Glomerular endothelial cell (primary cell): ENCODE measurements at places on chromosomes 1 and 21. TPM values are rescaled to one million over a fixed set of nuclear protein-coding genes. Genes with fewer than 3 reads are reported as not detected.

Gene ELAPOR1
- total RNA-seq = 0.29 and 0.41 TPM in 2 replicates

Gene EPHA8
- total RNA-seq = not detected in 2 replicates

Gene LAMB3
- 6.7 and 24.5 TPM in 2 replicates for total RNA-seq

Gene TPTE
- total RNA-seq = not detected in 2 replicates

Gene PLA2G2F
- not detected in 2 replicates for total RNA-seq

Gene OR2M3
- not detected in 2 replicates for total RNA-seq

Gene OR2T11
- total RNA-seq = not detected in 2 replicates

GRCh38 chr1:202076050-202076511 is 46.6 kb upstream of the GPR37L1 start:
- DNase-seq = no peak

GRCh38 chr1:66335125-66335524 is 198.8 kb upstream of the SGIP1 start:
- DNase-seq = no peak

DNA sequence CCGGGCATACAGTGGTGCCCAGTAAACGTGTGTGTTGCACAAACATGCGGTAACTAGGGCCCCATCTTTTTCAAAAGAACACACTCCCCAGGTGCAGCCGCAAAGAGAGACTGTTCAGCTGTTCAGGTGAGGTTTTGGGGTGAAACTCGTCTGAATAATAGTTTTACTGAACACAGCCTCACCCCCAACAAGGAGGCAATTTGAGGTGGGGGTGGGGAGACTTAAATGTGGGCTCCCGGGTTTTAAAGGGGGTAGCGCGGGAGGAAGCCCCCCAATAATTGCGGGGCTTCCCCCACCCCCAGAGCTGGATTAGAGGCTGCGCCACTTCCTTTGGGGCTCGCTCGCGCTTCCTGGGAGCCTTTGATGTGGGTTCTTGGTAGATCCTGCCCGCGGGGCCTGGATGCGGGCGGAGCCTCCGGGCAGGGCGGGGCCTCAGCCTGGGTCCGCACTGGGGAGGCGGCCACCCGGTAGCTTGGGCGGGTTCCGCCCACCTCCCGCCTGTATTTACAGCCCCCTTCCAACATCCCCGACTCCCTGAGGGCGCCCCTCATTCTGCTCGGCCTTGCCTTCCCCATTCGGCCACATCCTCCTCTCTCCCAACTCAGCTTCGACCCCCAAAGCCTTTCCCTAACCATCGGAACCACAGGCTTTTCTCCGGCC is 6.4 kb upstream of the EPHA2 start:
- DNase-seq = no peak

DNA sequence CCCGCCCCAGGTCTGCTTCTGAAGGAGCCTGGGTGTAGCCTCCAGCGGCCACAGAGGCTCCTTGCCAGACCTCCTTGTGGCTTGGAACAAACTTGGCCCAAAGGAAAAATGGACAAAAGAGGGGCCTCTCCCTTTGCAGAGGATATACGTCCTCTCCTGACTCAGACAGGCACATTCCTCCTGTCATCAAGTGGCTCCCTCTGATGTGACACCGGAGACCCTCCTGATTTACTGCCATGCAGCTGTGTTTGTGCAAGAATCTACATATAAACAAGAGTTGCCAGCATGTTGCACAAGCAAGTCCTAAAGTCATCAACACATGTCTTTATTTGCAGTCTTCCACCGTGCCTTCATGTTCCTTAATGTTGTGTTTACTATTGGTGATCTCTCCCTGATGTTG is 54.1 kb upstream of the F3 start:
- DNase-seq = no peak

- DNase-seq = no peak
These were observed 64.4 kb upstream of the NEK2 start for GRCh38 chr1:211739671-211740411.

DNA sequence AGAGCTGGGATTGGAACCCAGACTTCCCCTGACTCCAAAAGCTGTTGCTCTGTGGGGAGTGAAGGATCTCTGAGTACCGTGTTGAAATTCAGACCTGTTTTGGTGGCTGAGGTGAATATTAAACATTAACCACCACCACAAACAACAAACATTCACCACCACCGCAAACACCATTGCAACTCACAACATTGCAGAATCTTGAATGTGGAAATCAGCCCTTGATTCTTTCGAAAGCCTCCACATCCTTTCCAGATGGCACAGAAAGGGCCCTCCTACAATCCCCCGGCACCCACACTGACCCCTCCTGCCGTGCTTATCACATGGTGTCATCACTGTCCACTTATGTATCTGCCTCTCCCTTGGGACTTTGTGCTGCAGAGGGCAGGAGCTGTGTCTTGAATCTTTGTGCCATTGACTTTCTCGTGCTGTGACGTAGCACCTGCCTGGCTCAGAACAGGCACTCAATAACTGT is 1.4 kb downstream of the CDA start:
- DNase-seq = no peak

GRCh38 chr1:205032508-205032907 is 10.5 kb upstream of the CNTN2 start:
- DNase-seq = no peak

GRCh38 chr1:22503721-22504410 is 52.2 kb downstream of the ZBTB40 start:
- DNase-seq = no peak

DNA sequence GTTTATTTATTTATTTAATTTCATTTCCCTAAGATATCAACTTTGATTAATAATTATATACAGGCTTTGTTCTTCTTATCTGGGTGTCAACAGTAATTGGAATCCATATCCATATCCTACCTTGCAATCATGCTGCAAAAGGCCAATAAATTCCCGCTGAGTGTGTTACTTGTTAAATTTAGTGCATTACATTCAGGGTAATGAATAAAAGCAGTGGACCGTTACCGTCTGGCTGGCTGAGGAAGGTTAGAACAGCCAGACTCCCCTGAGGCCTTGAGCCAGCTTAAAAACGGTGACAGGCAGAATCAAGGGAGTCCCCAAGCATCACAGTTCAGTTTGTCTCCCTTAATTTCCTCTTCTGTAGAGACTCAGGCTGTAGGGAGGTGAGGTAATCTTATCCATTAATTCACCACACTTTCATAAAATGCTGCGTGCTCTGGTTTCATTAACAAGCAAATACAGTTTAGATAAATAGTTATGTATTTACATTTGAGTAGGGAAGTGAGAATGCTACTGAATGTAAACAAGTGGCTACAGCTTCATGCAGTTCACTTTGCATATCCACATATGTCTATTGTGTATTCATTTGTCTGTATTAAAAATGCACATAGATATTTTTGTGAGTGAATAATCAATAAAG is 888.2 kb upstream of the CXADR start:
- no peak for DNase-seq

GRCh38 chr1:109454497-109455133 is 11.7 kb upstream of the SYPL2 start:
- DNase-seq = no peak
